NCI-H1092 treated with DMSO at 0.1 percent for 48 hours (cell line): ENCODE measurements at places on chromosomes 2 and 18.

DNA sequence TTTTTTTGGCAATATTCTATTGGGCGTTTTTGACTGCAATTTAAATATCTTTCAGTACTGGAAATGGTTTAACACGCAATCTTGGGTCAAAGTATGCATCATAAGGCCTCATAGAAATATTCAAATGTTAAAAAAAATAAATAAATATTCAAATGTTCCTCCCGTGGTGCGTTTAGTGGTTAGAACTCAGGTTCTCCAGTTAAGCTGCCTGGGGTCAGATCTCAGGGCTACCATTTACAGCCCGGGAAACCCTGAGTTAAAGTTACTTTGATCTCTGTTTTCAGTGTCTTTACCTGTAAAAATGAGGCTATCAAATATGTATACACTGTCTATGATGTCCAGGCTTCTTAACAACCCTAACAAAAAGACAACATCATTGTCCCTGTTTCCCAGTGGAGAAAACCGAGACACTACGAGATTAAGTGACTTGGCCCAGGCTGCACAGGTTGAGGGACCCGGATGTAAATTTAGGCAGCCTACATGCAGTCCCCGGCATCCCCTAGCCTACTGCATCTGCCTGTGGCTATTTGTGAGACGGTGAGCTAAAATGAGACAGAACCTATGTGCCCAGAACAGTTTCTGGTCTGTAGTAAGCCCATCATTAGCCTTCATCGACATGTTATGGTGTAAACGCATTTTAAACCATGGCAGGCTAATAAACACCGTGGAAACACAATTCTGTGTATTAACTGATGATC lies 1.7 kb downstream of the FHL2 start:
- DNase-seq, result no peak

DNA sequence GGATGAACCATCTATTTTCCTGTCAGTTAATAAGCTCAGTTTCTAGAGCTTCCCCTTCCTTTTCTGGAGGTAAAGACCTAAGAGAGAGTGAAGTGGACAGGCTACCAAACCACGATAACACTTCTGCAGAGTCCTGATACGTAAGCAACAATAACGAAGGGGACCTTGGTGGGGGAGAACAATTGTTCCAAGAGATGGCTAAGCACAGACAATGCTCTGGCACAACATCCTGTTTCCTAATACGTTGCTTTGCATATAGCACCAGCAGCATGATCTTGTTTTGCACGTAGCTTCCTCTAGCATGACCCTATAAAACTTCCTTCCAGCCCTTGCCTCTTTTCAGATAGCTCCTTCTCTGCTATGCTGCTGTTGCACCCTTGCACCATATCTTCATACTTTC lies 247.3 kb downstream of the RAD51AP2 start:
- no peak for DNase-seq

DNA sequence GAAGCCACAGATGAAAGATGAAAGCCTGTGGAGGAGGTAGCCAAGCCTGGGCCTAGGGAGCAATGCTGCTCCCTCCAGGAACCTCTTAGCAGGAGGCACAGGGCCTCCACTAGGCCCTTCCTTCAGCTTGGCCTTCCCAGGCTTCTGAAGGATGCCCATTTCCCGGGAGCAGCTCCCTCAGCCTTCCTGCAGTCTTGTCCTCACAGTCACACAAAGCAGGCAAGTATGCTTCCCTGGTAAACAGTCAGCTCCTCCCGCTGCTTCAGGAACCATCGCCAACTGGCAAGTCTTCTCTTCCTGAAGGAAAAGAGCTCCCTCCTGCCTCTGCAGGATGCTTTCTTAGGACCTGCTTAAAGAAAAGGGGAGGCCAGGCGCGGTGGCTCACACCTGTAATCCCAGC lies 53.2 kb downstream of the SMAD7 start:
- DNase-seq, result no peak

DNA sequence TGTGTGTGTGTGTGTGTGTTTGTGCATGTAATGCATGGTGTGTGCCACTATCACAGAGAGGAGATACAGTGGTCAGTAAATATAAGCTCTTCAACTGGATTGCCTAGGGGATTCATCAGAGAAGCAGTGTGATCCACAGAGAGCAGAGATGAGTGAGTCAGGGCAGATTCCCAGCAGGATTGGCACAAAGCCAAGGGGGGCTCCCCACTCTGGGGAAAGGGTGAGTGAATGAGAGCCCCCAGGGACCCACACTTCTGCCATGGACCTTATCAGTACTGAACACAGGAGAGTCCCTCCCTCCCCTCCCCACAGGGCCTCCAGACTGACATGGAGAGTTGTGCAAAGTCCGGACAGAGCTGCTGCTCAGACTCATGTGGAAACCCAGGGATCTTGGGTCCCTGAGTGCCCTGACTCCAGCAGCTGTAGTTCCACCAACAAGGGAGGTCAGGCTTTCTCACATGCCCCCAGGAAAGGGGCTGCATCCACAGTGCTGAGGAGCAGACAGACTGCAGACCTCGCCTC lies 748.8 kb downstream of the NR4A2 start:
- no peak for DNase-seq

DNA sequence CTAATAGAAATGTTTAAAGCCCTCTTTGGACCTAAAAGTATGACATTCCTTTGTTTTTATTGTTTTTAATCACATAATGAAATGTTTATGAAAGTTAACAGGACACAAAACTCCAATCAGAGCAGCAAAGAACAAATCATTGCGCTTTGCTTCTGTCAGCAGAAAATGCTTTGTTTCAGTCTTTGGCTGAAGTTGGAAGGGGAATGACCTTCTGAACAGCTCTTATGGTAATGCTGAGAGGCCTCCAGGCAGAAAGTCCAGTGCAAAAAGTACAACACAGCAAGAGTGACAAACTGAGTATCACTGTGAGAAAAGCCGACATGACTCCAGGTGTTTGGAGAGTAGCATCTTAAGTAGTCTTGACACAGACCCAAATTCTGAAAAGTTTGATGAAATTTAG lies 147.7 kb upstream of the SP5 start:
- DNase-seq, result no peak

GRCh38 chr2:64654063-64654811 lies 524 bp upstream of the SERTAD2 start:
- peak; percentile 14 for DNase-seq

GRCh38 chr2:101644842-101645383 lies 52.6 kb upstream of the MAP4K4 start:
- no peak for DNase-seq

- DNase-seq, result peak; percentile 61
Measured at GRCh38 chr18:27599202-27599829, 414.2 kb upstream of the CHST9 start.

DNA sequence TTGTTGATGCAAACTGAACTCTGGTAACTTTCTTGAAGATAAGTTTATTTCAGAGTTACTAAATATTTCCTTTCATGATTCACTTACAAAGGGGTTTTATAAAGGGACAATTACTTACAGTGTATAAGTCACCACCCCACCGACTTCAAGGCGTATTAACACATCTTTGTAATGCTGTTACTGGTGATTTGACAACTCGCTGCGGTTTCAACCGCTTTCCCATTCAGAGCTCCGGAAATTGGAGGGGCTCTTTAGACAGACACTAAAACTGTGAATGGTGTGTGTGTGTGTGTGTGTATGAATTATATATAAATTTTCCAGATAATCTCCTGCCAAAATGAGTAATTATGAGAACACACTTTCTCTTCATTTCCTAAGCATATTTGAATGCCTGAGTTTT lies 4.9 kb downstream of the TM4SF20 start:
- no peak for DNase-seq

DNA sequence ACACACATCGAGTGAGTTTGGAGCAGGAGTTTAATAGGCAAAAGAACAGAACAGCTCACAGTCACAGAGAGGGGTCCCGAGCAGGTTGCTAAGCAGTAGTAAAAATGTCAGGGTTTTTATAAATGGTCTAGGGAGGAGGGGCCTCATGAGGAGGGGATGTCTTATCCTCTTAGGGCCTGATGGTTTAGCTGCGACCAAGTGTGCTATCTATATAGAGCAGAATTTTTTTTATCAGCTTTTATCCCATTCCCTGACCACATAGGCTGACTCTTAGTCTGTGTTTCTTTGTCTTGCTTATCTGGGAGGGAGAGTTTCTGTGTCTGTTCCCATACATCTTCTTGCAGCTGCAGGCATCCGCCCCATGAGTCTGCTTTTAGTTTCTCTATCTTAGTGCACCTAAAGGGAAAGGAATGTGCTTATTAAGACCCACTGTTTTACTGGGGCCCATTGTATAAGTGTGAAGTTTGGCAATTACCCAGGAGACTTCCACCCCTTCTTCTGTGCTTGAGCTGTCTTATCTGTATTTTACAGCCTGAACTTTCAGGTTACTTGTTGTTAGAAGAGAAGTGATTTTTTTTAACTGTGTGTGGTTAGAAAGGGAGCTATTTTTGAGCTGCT lies 30.4 kb upstream of the GMCL1 start:
- no peak for DNase-seq

- no peak for DNase-seq
Measured at GRCh38 chr18:74768096-74768495, 170.4 kb downstream of the ZNF407 start.

GRCh38 chr18:12989397-12990122 lies 1.6 kb upstream of the CEP192 start:
- no peak for DNase-seq

DNA sequence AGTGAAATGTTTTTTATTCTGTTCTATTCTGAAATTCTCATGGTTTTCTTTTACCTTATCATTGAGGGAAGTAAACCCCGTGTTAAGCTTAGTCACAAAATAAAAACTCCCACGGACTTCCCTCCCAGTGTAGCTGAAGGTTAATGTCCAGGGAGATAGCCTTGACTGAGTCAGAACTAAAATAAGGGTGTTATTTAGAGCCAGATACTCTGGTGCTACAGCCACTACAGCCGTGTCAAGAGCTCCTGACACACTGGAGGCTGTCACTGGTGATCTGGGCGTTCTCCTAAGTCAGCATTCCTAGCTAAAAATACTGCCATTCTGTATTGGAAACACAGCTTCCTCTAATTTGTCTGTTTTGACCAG lies 82.0 kb upstream of the RANBP2 start:
- no peak for DNase-seq

DNA sequence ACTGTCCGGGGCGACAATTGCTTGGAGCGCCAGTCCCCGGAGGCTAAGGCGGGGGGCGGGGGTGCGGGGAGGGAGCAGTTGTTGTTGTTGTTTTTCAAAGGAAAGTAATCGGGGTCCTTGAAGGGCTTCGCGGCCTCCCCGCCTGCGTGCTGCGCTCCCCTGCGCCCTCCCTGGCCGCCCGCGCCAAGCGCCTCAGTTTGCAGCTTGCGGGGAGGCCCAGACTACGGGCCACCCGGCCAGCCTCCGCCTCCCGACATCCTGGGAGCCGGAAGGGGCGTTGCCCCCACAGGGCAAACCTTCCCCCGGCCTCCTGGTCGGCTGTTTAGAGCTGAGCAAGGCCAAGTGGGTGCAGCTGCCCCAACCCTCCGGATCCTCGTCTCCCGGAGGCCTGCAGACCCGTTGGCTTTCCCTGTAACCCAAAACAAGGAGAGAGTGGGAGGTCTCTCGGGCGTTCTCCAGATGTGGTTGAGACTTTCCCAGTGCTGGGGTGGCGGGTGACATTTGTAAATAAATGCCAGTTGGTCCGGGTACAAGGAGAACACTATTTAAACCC lies 3.7 kb upstream of the SIX3 start:
- no peak for DNase-seq

DNA sequence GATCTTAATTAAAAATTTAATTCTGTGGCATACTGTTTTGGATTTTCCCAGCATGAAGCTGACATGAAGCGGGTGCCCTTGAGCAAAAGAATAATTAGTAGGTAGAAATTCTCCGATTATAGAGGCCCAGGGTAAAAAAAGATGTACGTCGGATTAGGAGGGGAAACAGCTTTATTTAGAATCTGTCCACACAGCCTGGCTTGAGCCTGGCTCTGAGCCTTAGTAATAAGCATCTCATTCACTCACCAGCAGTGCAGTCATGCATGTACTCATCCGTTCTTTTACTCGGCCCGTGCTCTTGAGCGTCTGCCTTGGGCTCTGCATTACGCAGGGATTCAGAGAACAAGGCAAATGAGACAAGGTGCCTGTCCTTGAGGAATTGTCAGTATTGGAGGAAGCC lies 219.3 kb downstream of the AGAP1 start:
- DNase-seq, result no peak

GRCh38 chr2:25514043-25514637 lies 159.2 kb downstream of the DTNB start:
- no peak for DNase-seq

- DNase-seq, result peak; percentile 16
Measured at GRCh38 chr18:26159353-26159752, 25.7 kb downstream of the PSMA8 start.

- no peak for DNase-seq
Measured at GRCh38 chr2:11568436-11568835, 34.6 kb downstream of the GREB1 start.

- DNase-seq, result no peak
Measured at GRCh38 chr2:12702168-12703121, 14.3 kb upstream of the TRIB2 start.

- DNase-seq, result no peak
Measured at GRCh38 chr18:22282311-22283115, 113.1 kb downstream of the GATA6 start.

DNA sequence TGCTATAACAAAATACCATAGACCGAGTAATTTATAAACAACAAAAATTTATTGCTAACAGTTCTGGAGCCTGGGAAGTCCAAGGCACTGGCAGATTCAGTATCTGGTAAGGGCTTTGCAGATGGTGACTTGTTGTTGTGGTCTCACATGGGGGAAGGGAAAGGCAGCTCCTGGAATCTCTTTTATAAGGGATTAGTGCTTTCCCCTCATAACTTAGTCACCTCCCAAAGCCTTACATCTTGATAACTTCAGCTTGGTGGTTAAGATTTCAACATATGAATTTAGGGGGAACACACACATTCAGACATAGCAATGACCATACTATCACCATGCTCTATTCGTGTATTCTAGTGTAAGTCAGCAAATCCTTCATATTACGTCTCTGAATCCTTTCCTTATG lies 447.6 kb upstream of the TCF4 start:
- no peak for DNase-seq

DNA sequence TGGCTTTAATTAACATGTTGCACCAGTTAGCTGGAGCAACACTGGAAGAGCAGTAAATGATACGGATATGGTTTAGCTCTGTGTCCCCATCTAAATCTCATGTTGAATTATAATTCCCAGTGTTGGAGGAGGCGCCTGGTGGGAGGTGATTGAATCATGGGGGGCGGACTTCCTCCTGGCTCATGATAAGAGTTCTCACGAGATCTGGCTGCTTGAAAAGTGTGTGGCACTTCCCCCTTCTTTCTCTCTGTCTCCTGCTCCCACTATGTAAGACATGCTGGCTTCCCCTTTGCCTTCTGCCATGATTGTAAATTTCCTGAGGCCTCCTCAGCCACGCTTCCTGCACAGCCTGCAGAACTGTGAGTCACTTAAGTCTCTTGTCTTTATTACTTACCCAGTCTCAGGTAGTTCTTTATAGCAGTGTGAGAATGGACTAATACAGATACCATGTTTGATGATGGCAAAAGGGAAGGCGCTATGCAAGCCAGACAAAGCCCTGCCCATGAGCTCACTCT lies 963.6 kb downstream of the SOCS6 start:
- no peak for DNase-seq

GRCh38 chr2:98580656-98581284 lies 27.5 kb downstream of the COA5 start:
- DNase-seq, result no peak
